Activated CD4-positive, alpha-beta T cell treated with anti-CD3 and anti-CD28 coated beads, Interleukin-2, amount 10 ng/mL, durations not matched to agents 7 days and 5 days (primary cell): ENCODE measurements at places on chromosomes 2 and 18. TPM values are rescaled to one million over a fixed set of nuclear protein-coding genes. Genes with fewer than 3 reads are reported as not detected.

- H3K27ac ChIP-seq, result no peak overlapping the region
- DNase-seq, result no peak
- peaks cover 10% of the 10 kb centered on the region for H3K27me3 ChIP-seq
- H3K4me3 ChIP-seq, result no peak overlapping the region
Measured at GRCh38 chr2:1047485-1047884, 96.8 kb downstream of the SNTG2 start.

DNA sequence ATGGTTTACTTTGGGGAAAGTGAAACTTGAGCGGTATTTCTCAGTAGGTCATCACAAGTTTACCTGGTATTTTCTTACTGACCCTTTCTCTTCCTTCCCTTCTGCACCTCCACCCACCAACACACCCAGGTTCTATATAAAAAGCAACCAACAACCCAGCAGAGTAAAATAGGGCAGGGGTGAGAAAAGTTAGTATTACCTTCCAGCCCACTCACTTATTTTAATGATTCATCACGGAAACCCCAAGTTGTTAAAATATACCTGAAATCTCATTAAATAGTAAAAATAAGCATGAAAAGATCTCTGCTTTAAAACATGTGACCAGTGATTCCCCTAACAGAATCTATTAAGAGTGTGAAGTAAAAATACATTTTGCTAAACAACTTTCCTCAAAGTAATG is 306.1 kb downstream of the ZEB2 start:
- H3K4me1 ChIP-seq, result peaks cover 21% of the 10 kb centered on the region

DNA sequence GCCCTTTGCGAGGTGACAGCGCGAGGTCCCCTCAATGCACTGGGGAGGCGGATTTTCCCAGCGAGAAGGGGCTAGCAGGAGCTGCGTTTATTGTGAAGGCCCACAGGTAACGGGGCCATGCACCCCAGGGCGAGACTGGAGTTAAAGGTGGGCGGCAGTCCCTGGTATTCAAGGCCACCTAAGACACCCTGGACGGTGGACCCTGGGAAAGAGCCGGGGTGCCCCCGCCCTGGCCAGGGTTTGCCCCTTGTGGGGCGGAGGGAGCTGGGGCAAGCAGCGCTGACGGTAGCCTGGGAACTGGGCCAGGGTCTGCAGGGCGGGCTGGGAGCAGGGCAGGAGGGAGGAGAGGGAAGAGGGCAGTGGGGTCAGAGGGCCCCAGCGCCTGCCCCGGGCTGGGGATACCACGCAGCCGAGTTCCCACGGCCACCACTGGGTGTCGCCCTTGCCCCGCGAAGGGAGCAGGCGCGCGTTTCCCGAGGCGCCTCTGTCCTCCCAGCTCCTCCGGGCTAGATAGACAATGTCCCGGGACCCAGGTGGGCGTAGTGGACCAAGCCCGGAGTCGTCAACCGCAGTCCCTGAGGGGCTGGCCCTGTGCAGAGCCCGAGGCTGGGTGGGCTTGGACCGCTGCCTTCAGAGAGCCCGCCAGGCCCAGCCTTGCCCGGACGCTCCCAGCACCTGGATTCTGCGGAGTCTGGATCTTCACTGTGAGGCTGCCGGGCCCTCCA is 80.2 kb downstream of the SMAD4 start:
- no peaks in the 10 kb centered on the region for H3K27me3 ChIP-seq
- no peak overlapping the region for H3K27ac ChIP-seq
- DNase-seq, result peak; percentile 64
- peaks cover 16% of the 10 kb centered on the region for H3K4me1 ChIP-seq
- no peak overlapping the region for H3K4me3 ChIP-seq
- no peaks in the 10 kb centered on the region for H3K36me3 ChIP-seq

- no peaks in the 10 kb centered on the region for H3K4me1 ChIP-seq
- no peak overlapping the region for H3K27ac ChIP-seq
Measured at GRCh38 chr2:46863882-46864281, 51.7 kb downstream of the MCFD2 start.

DNA sequence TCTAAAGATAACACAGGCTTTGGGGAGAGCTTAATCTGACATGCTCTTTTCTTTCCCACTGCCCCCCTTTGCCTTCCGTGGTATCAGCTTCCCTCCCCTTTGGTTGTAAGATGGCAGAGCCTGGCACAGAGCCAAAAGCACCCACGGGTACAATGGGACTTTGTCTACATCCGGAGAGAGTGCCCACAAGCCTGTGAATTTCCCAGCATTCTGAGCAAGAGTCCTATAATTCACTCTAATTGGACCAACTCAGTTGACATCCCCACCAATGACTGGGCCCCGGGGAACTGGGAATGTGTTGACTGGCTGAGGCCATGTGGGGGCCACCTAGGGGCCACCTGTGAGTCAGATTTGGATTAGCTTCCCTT is 20.1 kb upstream of the C2orf72 start:
- no peak overlapping the region for H3K27ac ChIP-seq
- no peaks in the 10 kb centered on the region for H3K4me1 ChIP-seq
- H3K4me3 ChIP-seq, result no peak overlapping the region
- peaks cover 24% of the 10 kb centered on the region for H3K27me3 ChIP-seq
- no peaks in the 10 kb centered on the region for H3K36me3 ChIP-seq

DNA sequence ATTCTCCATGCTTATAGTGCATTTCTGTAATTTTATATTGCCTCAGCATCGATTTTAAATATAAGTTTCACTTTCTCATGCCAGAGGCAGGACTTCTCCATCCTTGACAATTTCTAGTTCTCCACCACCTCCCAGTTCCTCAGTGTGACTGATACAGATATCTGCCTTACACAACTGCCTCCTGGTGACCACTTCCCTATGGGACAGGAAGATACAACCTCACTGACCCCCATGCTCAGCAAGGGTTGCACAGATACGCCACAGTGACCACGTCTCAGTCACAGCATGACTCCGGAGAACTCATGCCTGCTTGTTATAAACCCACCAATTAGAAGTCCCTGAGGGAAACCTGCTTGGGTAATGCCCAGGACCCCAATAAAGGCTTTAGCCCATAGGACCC is 284.0 kb upstream of the MC4R start:
- H3K27ac ChIP-seq, result no peak overlapping the region
- no peaks in the 10 kb centered on the region for H3K27me3 ChIP-seq
- no peak for DNase-seq
- H3K4me3 ChIP-seq, result no peak overlapping the region
- H3K4me1 ChIP-seq, result no peaks in the 10 kb centered on the region

DNA sequence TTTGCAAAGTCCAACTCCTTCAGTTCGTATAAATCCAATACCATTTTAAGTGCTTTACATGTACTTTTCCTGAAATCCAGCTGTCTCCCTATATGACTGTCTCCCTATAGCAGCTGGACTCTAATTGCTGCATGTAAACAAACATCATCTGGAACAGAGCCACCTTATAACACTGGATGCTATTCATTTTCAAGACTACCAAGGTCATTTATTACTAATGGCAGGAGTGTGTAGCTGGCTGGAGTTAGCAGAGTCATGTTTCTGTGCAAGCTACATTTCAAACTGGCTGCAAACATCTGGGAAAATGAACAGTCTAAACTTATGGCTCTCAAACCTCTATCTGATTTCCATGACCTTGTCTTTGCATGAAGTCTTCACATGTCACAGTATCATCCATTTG is 575.2 kb downstream of the PIK3C3 start:
- no peaks in the 10 kb centered on the region for H3K36me3 ChIP-seq
- no peak for DNase-seq
- no peaks in the 10 kb centered on the region for H3K27me3 ChIP-seq
- no peaks in the 10 kb centered on the region for H3K4me1 ChIP-seq
- no peak overlapping the region for H3K27ac ChIP-seq

DNA sequence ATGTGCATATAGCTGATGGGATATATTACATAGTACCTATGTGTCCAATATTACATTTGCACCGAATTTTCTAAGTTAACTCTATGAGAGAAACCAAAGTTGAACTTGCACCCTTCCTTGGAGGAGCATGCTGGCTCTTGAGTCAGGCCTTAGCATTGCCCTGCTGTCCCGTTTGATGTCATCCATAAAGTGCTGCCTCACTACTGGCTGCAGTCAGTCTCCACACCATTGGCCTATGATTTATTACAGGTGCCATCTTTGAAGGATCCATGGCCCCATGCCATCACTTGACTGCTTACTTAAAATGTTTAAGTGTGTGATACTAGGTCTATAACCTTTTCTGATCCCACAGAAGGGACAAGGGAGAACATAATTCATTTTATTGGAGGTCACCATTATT is 249.3 kb upstream of the RBBP8 start:
- no peaks in the 10 kb centered on the region for H3K36me3 ChIP-seq
- no peaks in the 10 kb centered on the region for H3K4me1 ChIP-seq
- no peak overlapping the region for H3K4me3 ChIP-seq
- DNase-seq, result no peak
- H3K27me3 ChIP-seq, result peaks cover 3% of the 10 kb centered on the region

DNA sequence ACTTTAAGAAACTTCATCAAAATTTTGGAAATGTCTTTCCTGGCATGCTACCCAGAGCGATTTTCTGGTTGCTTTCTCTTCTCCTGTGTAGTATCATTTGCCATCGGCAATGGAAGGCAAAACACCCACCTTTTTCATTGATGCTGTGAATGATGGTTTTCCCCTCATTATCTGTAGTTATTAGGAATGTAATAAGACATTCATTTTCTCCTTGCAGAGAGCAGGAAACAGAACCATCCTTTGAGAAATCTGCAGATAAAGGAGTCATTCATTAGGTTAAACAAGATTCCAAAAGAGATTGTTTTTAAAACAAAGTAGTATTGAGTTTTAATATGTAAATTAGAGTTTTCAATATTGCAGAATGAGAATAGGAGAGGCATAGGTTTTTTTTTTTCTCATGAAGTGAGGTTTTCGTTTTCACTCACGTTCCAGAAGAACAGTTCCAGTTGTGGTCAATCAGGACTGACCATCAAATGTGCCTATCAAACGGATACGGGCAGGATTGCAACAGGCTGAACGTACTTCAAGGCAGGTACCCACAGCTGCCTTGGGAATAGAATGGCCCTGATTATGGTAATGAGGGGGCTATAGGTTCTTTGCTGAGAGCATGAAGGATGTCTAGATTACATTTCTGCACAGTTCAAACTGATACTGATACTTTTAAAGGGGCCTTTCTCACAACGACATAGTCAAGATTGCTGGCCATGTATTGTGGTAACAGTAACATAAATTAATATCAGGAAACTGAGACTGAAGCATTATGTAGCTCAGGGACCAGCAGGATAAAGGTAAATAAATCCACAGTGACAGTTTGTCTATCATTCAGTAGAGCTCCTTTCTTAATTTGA is 49.8 kb upstream of the PLA2R1 start:
- no peak for DNase-seq
- no peaks in the 10 kb centered on the region for H3K27me3 ChIP-seq
- no peaks in the 10 kb centered on the region for H3K36me3 ChIP-seq
- no peak overlapping the region for H3K4me3 ChIP-seq
- no peak overlapping the region for H3K27ac ChIP-seq

DNA sequence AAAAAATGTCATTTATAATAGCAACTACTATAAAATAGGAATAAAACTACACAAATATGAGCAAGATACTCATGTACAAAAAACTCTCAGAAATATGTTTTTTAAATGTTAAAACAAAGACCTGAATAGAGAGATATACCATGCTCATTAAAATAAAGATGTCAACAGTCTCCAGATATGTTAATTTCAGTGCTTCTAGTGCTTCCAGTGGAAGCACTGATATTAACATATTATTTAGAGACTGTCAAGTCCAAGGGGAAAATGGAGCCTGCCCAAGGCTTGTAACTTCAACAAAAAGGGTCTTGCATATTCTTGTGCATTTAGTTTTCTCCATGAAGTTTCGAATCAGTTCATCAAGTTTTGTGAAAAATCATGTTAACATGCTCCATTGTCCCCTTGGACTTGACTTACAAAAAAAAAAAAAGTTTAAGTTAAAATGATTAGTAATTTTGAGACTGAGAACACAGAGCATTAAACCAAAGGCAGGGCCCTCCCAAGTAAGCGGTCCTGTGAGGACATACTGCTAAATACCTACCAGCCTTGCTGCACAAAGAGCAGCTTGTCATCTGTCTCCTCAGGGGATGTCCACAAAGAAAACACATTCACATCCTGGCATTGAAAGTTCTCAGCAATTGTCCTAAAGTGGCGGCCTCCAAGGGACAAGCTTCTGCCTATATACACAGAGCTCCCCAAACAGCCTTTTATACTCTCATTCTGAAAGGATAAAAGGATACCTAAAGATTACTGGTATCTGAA is 501.9 kb upstream of the CHAC2 start:
- no peaks in the 10 kb centered on the region for H3K4me1 ChIP-seq
- no peaks in the 10 kb centered on the region for H3K27me3 ChIP-seq
- no peak overlapping the region for H3K4me3 ChIP-seq
- no peak for DNase-seq
- H3K27ac ChIP-seq, result no peak overlapping the region

DNA sequence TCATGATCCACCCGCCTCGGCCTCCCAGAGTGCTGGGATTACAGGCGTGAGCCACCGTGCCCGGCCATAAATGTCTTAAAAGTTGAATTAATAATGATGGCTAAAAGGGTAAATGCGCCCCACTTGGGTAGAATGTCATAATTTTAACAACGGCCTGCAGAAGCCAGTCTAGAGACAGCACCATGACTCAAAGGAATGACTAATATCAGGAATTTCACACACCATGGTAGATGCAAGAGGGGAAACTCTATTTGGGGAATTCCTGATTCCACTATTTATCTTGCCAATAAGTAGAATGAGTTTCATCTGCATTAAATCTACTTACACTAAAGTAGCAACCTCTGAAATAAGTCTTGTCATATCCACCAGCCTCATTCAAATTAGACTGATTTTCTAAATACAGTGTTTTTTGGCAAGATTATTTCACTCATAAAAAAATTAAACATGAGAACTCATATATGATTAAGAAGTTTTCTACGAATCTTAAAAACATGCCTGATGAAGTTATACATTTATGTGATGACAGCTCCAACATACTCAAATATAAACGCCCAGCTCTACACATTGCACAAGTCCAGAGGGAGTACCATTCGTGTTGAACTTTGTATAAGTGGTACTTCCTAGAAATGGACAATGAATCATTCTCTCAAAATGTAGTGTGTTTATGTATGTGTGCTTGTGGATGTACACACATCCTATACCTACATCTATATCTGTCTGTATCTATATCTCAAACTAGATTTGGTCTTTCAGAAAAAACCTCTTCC is 309.7 kb downstream of the IRS1 start:
- H3K4me3 ChIP-seq, result no peak overlapping the region
- H3K27me3 ChIP-seq, result no peaks in the 10 kb centered on the region
- no peaks in the 10 kb centered on the region for H3K4me1 ChIP-seq
- H3K36me3 ChIP-seq, result no peaks in the 10 kb centered on the region

GRCh38 chr18:34660572-34660971 is 49.5 kb upstream of the DTNA start:
- H3K27ac ChIP-seq, result no peak overlapping the region
- H3K4me1 ChIP-seq, result no peaks in the 10 kb centered on the region
- no peaks in the 10 kb centered on the region for H3K36me3 ChIP-seq
- H3K27me3 ChIP-seq, result peaks cover 16% of the 10 kb centered on the region
- DNase-seq, result no peak

The CTAGE1 gene
- total RNA-seq, result not detected

The POTEC gene
- total RNA-seq, result not detected

The IDH1 gene
- 27.3 TPM for total RNA-seq

The ZRANB3 gene
- 7.4 TPM for total RNA-seq

The KCNS3 gene
- total RNA-seq, result not detected
